ENCODE measurements at places on chromosomes 6 and 20. TPM values are rescaled to one million over a fixed set of nuclear protein-coding genes. Genes with fewer than 3 reads are reported as not detected.

PI16 gene
- not detected for total RNA-seq

FRK gene
- 1.3 TPM for total RNA-seq

JAG1 gene
- total RNA-seq: 33.7 TPM

IL20RA gene
- not detected for total RNA-seq

RSPO3 gene
- 76.6 TPM for total RNA-seq

NOX3 gene
- not detected for total RNA-seq

CPXM1 gene
- not detected for total RNA-seq

OPRL1 gene
- total RNA-seq: 0.97 TPM

C6orf120 gene
- 13.5 TPM for total RNA-seq

ADISSP gene
- total RNA-seq: 159 TPM
